ENCODE measurements at places on chromosomes 7 and 10. TPM values are rescaled to one million over a fixed set of nuclear protein-coding genes. Genes with fewer than 3 reads are reported as not detected.

Gene CUZD1
- total RNA-seq = not detected

Gene NODAL
- not detected for total RNA-seq

Gene CPXM2
- total RNA-seq = 1.2 TPM

Gene RAB11FIP2
- total RNA-seq = 6.9 TPM

Gene TCAF2
- 3.0 TPM for total RNA-seq

Gene GNAT3
- total RNA-seq = not detected

Gene FZD8
- 4.6 TPM for total RNA-seq

Gene VSTM4
- 2.1 TPM for total RNA-seq

Gene PRSS37
- total RNA-seq = not detected

Gene CCDC172
- total RNA-seq = not detected

Gene ARHGAP12
- 12.3 TPM for total RNA-seq

Gene UCN3
- not detected for total RNA-seq

DNA sequence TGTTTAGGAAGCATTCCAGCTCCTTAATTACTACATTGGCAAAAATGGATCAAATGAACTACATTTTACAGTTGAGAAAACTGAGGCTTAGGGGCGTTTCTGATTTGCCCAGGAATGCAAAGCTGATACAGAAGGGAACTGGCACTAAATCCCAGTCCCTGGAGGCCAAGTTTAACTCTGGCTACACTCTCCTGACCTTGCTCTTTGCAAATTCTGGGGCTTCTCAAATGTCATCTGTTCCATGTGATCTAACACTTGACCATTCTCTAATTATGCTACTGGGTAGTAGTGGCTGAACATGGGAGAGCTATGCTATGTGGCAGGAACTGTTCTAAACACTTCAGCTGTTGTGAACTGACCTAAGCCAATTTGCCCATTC lies 11.3 kb upstream of the HABP2 start:
- no peak for DNase-seq

DNA sequence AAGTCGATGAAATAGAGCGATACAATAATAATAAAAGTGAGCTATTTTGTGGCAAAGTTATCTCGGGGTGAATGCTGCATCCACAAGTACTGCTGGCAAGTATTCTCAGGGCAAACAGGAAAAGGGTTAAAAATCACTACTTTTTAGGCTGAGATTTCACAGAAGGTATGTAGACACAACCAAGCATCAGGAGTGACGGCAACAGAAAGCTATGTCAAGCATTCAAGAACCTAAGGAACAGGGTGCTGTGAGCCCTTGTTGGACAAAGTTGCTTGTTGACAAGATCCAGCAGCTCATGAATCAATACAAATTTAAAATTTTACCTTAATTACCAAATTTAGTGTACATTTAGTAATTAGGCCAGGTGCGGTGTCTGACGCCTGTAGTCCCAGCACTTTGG lies 41.2 kb upstream of the C1QL3 start:
- no peak for DNase-seq

GRCh38 chr10:3701491-3701890 lies 83.5 kb downstream of the KLF6 start:
- DNase-seq = no peak

GRCh38 chr10:52599551-52600200 lies 172.9 kb downstream of the MBL2 start:
- DNase-seq = no peak

- DNase-seq = no peak
Observed at GRCh38 chr7:151777908-151778670, 98.8 kb downstream of the PRKAG2 start.

- no peak for DNase-seq
Observed at GRCh38 chr10:6499974-6500373, 80.1 kb downstream of the PRKCQ start.

- no peak for DNase-seq
Observed at GRCh38 chr7:2353113-2353935, 1.3 kb upstream of the EIF3B start.

DNA sequence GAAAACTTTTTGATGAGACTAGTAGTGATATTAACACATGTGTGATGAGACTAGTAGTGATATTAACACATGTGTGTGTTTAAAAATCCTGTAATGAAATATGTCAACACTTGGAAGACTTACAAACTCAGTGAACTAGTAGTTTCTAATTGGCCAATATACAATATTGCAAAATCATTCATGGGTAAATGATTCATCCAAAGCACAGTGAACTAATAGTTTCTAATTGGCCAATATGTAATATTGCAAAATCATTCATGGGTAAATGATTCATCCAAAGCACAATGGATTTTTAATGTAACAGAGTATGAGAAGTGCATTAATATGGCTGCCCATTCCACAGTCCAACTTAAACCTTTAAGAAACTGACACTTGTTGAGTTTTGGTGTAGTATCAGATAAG lies 77.8 kb downstream of the ATAD1 start:
- DNase-seq = no peak

- DNase-seq = peak; percentile 82
Observed at GRCh38 chr10:6050801-6051445, 11.2 kb downstream of the IL2RA start.

DNA sequence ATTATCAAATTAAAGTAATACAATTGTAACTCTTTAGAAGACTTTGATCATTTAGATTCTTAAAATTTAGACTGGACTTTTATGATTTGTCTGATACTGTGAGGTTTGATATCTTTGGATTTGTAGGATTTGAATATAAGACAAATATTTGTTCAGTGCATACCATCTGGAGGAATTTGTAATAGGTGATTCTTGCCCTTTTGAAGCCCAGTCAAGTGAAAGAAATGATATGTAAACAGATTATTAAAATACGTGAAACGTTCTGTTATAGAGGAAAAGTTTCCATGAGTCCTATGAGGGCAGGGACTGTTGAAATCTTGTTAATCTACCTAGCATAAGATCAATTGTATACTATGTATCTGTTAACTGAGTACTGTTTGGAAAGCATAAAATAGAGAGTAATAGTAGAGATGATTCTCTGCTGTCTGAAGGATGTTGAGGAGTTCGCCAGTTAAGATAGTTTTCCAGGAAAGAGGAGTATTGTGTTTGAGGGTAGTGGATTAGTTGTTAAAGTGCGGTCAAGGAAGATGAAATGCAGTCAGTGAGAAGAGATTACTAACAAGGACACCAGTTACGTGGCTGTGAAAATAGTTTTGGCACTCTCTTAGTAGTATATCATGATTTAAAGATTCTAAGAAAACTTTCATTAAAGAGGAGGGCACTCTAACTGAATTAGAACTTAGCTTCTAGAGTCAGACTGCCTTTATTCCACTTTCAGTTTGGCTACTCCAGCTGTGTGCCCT lies 14.4 kb downstream of the PDCD4 start:
- DNase-seq = no peak

DNA sequence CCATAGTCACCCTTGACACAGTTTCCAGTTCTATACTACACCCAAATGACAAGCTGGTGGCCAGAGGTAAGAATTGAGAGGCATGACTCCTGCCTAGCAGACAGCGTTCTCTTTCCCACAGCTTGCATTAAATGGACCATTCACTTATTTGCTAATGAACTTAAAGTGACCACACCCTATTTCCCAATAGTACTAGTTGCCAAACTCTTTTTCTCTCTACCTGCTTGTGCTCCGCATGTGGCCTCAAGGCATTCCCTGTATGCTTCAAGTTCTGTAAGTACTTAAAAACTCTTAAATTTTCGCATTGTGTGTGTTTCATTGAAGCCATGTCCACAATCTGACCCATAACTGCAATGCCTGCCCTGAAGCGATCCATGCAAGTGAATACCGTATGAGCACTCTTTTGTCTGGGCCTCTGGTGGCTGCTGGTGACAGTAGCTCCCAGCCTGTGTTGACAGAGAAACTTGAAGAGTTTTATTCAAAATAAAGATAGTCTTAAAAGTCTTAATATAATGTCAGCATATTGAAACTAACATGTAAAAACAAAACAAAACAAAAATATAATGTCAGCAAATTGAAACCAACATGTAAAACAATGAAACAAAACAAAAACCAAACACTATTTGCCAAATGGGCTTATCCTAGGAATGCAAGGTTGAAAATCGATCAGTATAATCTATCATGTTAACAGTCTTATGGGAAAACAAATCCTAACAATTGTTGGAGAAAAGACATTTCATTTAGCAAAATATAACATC lies 73.6 kb downstream of the CCSER2 start:
- no peak for DNase-seq

GRCh38 chr10:24971374-24971773 lies 19.0 kb upstream of the PRTFDC1 start:
- DNase-seq = no peak

DNA sequence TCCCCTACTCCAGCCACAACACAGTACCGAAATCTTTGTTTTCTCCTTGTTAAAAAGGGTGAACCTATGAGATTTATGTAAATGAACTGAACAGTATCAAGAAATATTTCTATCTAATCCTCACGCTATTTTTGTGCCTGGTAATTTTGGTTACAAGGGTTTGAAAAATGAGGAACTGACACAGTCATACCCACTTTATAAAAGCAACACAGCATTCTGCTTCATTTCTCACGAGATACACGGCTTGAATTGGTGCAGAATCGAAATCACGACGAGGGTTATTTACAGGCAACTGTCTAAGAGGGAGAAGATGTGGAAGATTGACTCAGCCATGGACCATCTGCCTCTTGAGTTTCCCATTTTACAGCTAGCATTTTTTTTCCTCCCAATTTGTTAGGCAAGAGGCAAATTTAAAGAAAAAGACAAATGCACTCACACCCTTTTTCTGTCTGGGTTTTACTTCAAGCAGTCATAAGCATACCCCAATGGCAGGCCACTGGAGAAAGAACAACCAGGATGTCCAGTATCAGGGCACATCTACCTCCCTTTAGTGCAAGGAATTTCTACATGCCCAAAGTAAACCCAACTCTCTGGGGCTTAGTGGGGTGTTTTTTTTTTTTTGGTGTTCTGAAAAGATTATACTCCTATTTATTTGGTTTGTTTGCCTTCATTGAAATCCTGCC lies 108.1 kb downstream of the ITGB8 start:
- no peak for DNase-seq

DNA sequence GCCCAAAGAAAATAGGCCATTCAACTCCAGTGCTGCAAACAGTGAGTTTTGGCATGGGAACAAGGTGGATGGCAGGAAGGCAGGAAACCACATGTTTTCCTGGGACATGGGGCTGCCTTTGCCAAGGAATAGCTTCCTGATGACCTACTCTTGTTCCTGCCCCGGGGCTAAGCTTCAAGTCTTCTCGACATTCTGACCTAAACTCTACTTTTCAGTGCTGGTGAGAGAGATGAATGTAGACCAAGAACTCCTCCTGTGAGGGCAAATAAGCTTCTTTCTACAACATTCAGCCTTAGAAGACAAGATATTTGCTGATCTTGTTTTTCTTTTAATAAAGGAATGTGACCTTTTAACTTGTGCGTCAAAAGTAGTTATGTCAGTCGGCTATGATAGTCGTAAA lies 199.0 kb downstream of the GPR37 start:
- DNase-seq = no peak

DNA sequence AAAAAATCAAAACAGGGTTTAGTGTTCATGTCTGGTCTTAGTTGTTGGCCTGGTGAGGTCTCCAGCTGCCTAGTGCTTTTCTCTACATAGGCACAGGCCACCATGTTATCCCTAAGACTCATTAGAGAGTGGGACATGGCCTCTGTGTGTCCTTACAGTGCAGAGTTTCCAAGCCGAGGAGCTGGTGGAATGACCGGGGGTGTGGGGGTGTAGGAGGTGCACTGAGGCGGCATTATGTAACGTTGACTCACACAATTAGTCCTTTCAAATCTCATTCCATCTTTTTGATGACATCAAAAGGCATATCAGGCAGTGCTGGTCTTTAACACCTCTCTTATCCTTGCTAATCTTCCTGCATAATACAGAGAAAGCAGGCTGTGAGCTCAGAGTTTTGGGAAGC lies 71.3 kb downstream of the MTPN start:
- DNase-seq = no peak

- no peak for DNase-seq
Observed at GRCh38 chr10:103660364-103661197, 167.1 kb downstream of the NEURL1 start.

DNA sequence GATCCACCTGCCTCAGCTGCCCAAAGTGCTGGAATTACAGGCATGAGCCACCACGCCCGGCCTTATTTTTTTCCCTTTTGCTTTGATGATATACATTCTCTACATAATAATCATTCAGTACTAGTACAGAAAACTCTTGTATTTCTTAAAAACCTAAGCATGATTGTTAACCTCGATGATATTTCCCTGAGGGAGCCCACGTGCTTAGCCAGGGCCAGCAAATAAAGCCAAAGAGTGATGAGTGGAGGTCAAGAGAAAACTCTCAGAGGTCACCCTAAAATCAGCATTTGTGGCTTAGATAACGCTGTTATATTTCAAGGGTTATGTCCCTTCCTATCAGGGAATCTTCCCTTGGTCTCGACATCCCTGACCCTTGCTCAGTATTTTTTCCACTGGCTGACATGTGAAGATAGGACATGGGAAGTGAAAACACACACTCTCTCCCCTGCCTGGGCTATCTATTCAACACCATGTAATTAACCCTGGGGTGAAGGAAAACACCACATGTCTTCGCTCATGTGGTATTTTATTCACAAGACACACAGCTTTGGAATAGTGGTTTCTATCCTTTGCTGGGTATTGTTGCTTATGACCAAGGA lies 12.6 kb downstream of the FAM200A start:
- no peak for DNase-seq

DNA sequence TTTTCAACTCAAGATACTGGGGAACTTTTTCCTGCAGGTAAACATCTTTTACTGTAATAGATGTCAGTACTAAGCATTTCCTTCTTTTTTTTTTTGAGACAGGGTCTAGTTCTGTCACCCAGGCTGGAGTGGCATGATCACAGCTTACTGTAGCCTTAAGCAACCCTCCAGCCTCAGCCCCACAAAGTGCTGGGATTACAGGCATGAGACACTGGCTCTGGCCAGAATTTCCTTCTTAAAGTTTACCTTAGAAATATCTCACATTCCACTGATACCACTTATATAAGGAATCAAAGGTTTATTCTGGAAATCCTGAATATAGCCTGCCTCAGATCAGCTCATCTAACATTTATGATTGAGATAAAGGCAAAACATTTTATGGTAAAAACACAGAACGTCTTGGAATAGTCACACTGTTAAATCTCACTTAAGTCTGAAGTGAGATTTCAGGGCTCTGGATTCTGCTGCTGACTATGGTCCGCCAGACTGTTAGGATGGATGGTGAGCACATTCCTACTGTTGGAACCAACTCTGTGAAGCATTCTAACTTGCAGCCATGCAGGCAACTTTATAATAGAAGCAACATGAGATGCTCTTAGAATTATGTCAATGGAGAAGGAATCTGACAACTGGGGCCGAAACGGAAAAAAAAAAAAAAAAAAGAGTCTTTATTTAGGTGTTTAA lies 151.9 kb downstream of the ZMYND11 start:
- DNase-seq = no peak

GRCh38 chr7:136143271-136143670 lies 166.1 kb upstream of the MTPN start:
- no peak for DNase-seq

DNA sequence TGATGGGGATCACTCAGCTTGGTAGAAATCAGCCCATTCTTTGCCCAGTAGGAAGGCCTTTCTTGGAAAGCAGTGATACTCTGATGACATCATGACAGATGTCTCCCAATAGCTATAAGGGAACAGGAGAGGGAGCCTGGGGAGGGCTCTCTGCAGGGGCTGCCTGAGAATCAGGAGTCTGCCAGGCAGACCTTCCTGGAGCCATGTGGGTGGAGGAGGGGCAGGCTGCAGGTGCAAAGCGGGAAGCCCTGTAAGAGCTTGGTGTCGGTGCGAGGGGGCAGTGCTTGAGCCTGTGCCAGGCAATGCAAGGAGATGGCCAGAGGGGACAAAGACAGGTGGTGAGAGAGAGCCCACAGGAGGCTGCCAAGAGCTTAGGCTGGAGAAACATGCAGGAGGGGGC lies 5.0 kb upstream of the TNS3 start:
- DNase-seq = no peak

Measured in right lobe of liver (tissue), 6 donors.